ENCODE measurements at places on chromosomes 12 and 14.

- DNase-seq = no peak
Observed at GRCh38 chr12:40616383-40616915, 75.8 kb upstream of the CNTN1 start.

GRCh38 chr14:101970830-101971400 lies 6.5 kb downstream of the DYNC1H1 start:
- no peak for DNase-seq

GRCh38 chr12:69415471-69416275 lies 54.5 kb upstream of the FRS2 start:
- peak; percentile 76 for DNase-seq

GRCh38 chr14:56894591-56894991 lies 84.3 kb upstream of the OTX2 start:
- no peak for DNase-seq

DNA sequence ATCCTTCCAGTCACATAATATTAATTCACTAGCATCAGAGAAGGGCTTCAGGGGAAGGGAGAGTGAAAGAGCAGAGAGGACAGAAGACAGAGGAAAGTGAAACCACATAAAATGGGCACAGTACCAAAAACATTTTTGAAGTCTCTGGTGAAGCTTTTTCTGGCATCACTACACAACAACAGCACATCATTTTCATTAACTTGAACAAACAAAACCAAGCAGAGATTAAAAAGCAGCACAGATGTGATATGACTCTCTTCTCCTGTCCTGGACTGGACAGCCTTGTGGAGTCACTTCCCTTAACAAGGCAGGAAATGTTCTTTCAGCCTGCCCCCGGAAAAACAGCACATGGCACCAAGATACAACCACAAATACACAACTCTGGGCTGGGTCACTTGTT lies 112.0 kb downstream of the TSPAN8 start:
- DNase-seq = no peak

- no peak for DNase-seq
Observed at GRCh38 chr14:74848768-74849167, 27.2 kb downstream of the PROX2 start.

- no peak for DNase-seq
Observed at GRCh38 chr12:100624571-100624970, 51.1 kb downstream of the GAS2L3 start.

- DNase-seq = no peak
Observed at GRCh38 chr12:29639893-29640495, 142.5 kb upstream of the OVCH1 start.

DNA sequence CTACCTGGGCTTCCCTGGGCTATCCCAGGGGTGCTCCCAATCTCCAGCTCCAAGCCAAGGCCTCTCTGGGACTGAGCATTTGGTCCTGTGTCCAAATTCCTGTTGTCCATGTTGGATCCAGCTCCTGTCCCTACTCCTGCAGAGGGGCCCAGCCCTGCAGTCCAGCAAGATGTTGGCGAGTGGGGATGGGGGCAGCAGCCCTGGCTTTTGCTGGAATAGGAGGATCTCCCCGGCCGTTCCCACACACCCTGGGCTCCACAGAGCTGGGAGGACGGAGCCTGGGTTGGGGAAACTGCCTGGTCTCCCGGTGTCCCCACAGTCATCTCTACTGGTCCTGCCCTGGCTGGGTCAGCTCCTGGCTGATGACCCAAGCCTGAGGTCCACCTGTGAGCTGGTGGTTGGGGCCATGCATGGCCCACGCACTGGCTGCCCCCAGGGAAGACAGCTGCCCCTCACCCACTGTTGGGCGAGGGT lies 219.6 kb upstream of the C14orf180 start:
- DNase-seq = no peak

- DNase-seq = no peak
Observed at GRCh38 chr12:42362647-42363260, 36.8 kb downstream of the PPHLN1 start.

DNA sequence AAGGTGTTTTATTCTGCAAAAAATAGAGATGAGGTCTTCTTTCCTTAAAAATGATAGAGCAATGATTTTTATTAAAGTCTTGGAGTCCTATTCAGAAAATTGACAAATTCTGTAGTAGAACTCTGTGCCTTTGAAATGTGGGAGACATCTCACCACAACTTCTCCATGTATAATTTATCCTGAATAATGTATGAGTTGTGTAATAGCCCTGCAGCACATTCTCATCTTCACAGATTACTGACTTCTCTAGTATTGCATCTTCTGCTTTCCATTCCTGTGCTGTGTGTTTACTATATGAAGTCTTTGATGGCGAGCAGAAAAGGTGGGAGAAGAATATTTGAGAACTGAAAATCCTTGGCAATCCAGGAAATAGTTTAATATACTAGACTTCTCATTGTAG lies 255.6 kb downstream of the TTC6 start:
- no peak for DNase-seq

- DNase-seq = peak; percentile 22
Observed at GRCh38 chr12:75208856-75209811, 505 bp downstream of the KCNC2 start.

GRCh38 chr12:12533238-12533829 lies 29.3 kb downstream of the DUSP16 start:
- DNase-seq = no peak

DNA sequence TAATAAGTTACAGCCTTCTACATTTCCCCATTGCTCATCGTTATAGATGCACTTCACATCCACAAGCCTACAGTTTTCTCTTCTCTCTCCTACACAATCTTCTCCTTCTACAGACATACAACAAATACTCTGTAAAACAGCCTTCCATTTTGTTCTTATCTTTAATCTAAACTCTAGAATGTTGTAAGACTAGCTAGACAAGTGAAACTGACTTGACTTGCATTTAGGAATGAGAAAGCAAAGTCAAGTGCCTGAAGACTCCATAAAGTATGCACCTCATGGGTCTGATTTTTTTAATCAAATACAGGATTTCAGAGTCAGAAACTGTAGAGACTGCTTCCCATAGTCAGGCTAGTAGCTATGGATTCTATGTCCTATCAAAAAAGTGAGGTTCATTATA lies 190.3 kb downstream of the KLHL28 start:
- no peak for DNase-seq

GRCh38 chr12:12046401-12046800 lies 24.3 kb upstream of the BCL2L14 start:
- no peak for DNase-seq

DNA sequence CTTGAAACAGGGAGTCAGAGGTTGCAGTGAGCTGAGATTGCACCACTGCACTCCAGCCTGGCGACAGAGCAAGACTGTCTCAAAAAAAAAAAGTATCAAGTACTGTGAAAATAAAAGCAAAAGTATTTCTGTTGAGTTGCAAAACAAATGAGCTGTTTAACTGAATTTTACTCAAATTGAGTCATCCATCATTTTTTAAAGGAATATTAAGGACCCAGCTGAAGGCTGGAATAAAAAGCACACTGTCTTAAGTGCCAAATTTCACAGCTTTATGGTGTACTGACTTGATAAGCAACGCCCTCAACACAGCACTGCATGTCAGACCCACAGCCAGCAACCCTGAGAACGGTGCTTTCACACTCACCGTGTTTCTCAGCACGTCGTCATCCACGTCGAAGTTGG lies 57.9 kb downstream of the AMN start:
- no peak for DNase-seq

DNA sequence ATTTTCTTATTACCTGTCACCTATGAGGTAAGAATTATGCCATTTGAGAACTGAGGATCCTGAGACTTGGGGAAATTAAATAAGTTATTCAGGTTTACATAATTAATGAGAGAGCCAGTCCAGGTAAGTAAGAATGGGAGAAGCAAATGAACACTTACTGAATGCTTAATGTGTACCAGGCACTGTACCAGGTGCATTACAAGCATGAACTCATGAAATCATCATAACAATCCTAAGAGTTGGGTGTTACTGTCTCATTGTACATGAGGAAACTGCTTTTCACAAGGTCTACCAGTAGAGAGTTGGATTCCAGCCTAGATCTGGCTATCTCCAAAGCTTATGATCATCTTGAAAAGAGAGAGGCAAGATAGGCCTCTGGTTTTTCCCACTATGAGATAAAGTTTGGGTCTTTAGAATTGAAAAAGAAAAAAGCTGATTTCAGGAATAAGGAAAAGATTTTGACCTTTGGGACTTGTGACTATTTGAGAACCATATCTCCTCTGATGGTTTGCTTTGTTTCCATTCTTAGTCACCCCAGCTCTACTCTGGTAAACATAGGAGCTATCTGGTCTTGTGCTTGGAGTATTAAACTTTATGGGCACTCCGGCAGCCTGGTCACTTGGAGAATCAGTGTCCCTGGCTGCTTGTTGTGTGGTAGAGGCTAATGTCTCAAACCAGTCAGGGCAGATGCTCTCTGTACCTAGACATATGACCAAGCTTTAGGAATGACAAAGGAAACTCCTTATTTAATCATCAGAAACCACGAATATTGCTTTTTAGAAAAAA lies 48.0 kb downstream of the PTHLH start:
- DNase-seq = no peak

DNA sequence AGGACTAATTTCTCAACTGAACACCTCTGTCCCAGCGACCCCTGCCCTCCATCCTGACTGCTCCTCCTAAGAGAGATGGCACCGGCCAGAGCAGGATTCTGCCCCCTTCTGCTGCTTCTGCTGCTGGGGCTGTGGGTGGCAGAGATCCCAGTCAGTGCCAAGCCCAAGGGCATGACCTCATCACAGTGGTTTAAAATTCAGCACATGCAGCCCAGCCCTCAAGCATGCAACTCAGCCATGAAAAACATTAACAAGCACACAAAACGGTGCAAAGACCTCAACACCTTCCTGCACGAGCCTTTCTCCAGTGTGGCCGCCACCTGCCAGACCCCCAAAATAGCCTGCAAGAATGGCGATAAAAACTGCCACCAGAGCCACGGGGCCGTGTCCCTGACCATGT lies 756 bp downstream of the RNASE7 start:
- no peak for DNase-seq

DNA sequence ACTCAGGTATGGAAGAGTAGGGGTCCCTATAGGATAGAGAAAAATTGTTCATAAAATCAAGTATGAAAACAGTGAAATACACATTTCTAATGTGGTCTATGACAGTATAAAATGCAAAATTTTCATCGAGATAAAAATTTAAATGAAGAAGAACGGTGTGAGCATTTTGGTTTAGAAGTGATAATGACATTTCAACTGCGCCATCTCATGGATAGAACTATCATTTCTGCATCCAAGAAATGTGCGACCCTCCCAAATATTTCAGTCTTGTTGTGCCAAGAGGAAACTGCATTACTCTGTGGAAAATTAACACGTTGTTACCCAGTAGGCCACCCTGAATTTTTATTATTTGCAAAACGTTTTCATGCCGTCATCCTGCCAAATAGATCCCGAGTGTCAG lies 108.8 kb downstream of the CRACR2A start:
- peak; percentile 44 for DNase-seq

- DNase-seq = no peak
Observed at GRCh38 chr12:117724543-117724942, 244.2 kb downstream of the KSR2 start.

- no peak for DNase-seq
Observed at GRCh38 chr14:35341454-35341750, 49.2 kb downstream of the PSMA6 start.

DNA sequence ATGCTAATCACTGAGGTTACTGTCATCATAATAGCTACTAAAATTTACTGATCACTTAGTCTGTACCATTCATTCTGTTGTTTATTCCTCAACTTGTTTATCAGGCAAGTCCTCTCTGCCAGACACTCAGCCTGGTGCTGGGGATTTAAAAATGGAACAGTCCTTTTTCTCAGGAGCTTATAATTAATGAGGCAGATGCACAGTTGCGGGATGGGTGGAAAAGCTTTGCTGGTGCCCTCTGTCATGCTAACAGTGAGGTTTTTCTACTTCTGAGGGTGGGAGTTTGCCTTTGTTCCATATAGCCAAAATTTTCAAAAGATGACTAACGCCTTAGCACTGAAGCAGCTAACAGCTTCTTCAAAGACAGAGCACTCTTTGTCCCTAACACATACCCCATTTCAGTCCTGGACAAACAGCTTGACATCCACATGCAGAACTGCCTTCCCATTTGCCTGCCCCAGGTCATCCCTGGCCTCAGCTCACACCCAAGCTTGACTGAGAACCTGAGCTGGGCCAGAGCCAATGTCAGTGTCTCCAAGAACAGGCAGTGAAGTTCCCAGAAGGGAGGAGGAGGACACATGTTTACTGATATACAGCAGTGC lies 30.8 kb upstream of the HSPB8 start:
- peak; percentile 68 for DNase-seq

GRCh38 chr14:65548878-65549277 lies 136.3 kb downstream of the FUT8 start:
- DNase-seq = no peak

DNA sequence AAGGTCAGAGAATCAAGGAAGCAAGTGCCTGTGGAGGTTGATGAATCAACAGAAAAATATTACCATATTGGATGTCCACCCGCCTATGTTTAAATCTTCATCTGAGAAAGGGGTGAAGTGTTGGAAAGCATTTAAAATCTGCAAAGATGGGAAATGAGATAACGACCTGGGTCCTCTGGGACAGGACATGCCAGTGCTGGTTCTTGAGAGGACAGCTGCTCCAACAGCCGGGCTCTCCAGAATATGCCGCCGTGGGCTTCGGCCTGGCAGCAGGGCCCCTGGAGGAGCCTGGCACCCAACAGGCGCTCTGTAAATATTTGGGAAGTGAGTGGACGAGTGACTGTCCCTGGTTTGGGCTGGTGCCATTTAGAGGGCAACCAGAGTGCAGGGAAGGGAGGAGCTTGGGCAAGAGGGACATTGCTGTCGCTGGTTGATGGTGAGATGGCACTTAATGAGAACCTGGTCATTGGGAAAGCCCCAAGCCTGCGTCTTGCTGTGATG lies 129.9 kb downstream of the KCNA5 start:
- no peak for DNase-seq

DNA sequence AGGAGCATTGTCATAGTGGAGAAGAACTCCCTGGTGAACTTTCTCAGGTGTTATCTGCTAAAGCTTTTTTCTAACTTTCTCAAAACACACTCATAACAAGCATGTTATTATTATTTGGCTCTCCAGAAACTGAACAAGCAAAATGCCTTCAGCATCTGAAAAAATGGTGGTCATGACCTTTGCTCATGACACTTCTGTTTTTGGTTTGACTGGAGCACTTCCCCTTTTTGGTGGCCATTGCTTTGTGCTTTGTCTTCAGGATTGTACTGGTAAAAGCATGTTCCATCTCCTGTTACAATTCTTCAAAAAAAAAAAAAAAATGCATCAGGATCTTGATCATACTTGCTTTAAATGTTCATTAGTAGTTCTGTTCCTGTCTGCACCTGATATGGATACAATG lies 1241.6 kb upstream of the USP15 start:
- no peak for DNase-seq

GRCh38 chr14:56199095-56199981 lies 81.1 kb downstream of the PELI2 start:
- DNase-seq = peak; percentile 10

Measured in SK-MEL-5 (cell line).